ENCODE measurements at places on chromosomes 5 and 9.

DNA sequence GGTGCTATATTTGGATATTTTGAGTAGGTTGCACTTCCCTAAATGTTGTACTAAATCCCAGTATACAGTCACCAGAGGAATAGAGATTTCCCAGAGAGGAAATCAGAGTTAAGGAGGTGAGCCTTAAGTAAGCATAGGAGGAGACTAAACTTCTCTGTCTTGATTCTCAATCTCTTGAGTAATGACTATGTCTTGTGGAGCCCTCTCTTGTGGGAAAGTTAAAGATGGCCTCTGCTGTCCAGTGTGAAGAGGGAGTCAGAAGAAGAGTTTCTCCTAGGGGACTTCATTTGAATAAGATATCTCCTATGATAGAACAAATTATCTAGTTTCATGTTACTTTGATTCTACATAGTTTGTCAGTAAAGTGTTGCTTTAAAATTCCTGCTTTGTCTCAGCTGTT lies 502.5 kb downstream of the PDE4D start:
- no peaks in the 10 kb centered on the region for H3K4me1 ChIP-seq
- H3K36me3 ChIP-seq = no peaks in the 10 kb centered on the region
- no peak for DNase-seq
- no peak overlapping the region for H3K4me3 ChIP-seq

GRCh38 chr9:7143645-7144200 lies 385.9 kb downstream of the KDM4C start:
- DNase-seq = no peak
- peaks cover 11% of the 10 kb centered on the region for H3K4me1 ChIP-seq
- peaks cover 26% of the 10 kb centered on the region for H3K36me3 ChIP-seq
- no peak overlapping the region for H3K27ac ChIP-seq
- no peak overlapping the region for H3K4me3 ChIP-seq

GRCh38 chr5:89830691-89831090 lies 578.9 kb downstream of the CETN3 start:
- H3K4me1 ChIP-seq = no peaks in the 10 kb centered on the region
- H3K36me3 ChIP-seq = no peaks in the 10 kb centered on the region
- DNase-seq = no peak
- H3K27ac ChIP-seq = no peak overlapping the region
- no peaks in the 10 kb centered on the region for H3K27me3 ChIP-seq
- no peak overlapping the region for H3K4me3 ChIP-seq

DNA sequence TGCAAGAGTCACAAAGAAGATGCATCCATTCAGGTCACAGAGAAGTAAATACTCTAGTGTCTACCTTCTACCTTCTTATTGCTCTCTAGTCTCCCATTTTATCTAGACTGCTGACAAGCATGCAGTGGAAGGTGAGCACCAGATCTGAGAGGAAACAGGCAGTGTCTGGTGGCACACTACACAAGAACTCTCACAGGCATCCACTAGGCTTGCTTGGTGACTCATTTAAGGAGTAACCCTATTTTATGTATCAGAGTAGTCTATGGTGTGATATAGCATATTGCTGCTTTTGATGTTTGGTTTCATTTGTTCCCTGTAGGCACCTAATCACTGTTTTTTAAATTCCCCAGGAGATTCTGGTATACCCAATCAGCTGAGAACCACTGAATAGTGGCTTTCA lies 1.6 kb upstream of the THBS4 start:
- DNase-seq = peak; percentile 57
- H3K27ac ChIP-seq = no peak overlapping the region
- H3K4me1 ChIP-seq = peaks cover 37% of the 10 kb centered on the region
- H3K4me3 ChIP-seq = no peak overlapping the region
- H3K27me3 ChIP-seq = peaks cover 37% of the 10 kb centered on the region

- no peaks in the 10 kb centered on the region for H3K4me1 ChIP-seq
- no peak overlapping the region for H3K27ac ChIP-seq
- DNase-seq = no peak
- no peak overlapping the region for H3K4me3 ChIP-seq
- H3K27me3 ChIP-seq = no peaks in the 10 kb centered on the region
- H3K36me3 ChIP-seq = no peaks in the 10 kb centered on the region
Observed at GRCh38 chr9:100673249-100673648, 95.4 kb downstream of the CAVIN4 start.

DNA sequence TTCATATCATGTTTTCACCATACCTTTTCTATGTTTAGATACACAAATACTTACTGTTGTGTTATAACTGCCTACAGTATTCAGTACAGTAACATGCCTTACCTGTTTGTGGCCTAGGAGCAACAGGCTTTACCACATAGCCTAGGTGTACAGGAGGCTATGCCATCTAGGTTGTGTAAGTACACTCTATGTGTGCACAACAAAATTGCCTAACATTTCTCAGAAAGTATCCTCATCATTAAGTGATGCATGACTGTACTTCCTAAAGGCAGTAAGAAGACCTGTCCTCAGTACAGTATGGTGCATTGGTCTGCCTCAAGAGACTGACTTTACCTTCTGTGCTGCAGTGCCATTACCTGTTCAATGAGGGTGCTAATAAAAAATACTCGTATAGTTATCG lies 7.9 kb downstream of the TXN start:
- peaks cover 29% of the 10 kb centered on the region for H3K4me1 ChIP-seq
- H3K27ac ChIP-seq = no peak overlapping the region
- H3K4me3 ChIP-seq = no peak overlapping the region
- no peaks in the 10 kb centered on the region for H3K27me3 ChIP-seq
- DNase-seq = no peak
- peaks cover 59% of the 10 kb centered on the region for H3K36me3 ChIP-seq

DNA sequence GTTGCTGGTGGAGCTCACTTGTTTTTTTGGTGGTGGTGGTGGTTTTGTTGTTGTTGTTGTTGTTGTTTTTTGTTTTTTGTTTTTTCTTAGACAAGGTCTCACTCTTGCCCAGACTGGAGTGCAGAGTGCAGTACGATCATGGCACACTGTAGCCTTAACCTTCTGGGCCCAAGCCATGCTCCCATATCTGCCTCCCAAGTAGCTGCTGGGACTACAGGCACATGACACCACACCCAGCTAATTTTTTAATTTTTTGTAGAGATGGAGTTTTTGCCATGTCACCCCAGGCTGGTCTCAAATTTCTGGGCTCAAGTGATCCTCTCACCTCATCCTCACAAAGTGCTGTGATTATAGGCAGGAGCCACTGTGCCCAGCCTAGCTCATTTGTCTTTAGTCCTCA lies 53.5 kb downstream of the NUP214 start:
- no peak for DNase-seq
- H3K36me3 ChIP-seq = peaks cover 44% of the 10 kb centered on the region
- H3K4me1 ChIP-seq = peaks cover 5% of the 10 kb centered on the region
- H3K4me3 ChIP-seq = no peak overlapping the region
- H3K27me3 ChIP-seq = no peaks in the 10 kb centered on the region

- no peaks in the 10 kb centered on the region for H3K27me3 ChIP-seq
- no peak for DNase-seq
- H3K36me3 ChIP-seq = peaks cover 20% of the 10 kb centered on the region
- H3K27ac ChIP-seq = peak overlapping the region; percentile 80
Observed at GRCh38 chr9:34636791-34637355, 714 bp downstream of the SIGMAR1 start.

DNA sequence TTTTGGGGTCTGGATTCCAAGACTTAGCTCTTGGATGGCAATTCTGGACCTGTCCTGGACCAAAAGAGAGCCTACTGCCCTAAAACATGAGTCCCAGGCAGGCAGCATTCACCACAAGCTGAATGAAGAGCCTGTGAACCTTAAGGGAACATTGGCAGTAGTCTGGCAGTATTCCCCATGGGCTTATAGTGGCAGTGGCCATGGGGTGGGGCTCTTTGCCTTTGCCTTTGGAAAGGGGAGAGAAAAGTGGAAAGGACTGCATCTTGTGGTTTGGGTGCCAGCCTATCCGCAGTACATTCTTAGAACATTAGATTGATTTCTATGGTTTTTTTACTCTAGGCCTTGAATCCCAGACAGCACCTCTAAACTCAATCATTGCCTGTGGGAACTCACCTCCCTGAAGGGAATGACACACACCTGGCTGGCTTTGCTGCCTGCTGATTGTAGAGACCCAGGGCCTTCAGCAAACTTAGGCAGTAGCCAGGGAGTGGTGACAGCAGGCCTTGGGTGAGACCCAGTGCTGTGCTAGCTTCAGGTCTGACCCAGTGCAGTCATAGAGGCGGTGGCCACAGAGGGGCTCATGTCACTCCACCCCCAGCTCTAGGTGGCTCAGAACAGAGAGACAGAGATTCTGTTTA lies 216.3 kb downstream of the CETN3 start:
- H3K27me3 ChIP-seq = no peaks in the 10 kb centered on the region
- H3K4me3 ChIP-seq = no peak overlapping the region
- DNase-seq = no peak

GRCh38 chr9:86983620-86984259 lies 36.4 kb upstream of the GAS1 start:
- no peak overlapping the region for H3K27ac ChIP-seq
- H3K27me3 ChIP-seq = peaks cover 24% of the 10 kb centered on the region
- no peak for DNase-seq
- no peaks in the 10 kb centered on the region for H3K36me3 ChIP-seq

GRCh38 chr9:93119953-93120845 lies 13.9 kb downstream of the NINJ1 start:
- H3K27me3 ChIP-seq = no peaks in the 10 kb centered on the region
- H3K4me1 ChIP-seq = peaks cover 10% of the 10 kb centered on the region
- H3K4me3 ChIP-seq = peak overlapping the region; percentile 35
- DNase-seq = peak; percentile 64
- peaks cover 24% of the 10 kb centered on the region for H3K36me3 ChIP-seq
- peak overlapping the region; percentile 75 for H3K27ac ChIP-seq
